Stimulated activated CD4-positive, alpha-beta T cell treated with anti-CD3 and anti-CD28 coated beads, TNF-alpha, amount 100 ng/mL, for 4 hours (primary cell): ENCODE measurements at places on chromosomes 4 and X.

- no peak for DNase-seq
Observed at GRCh38 chrX:107537815-107538214, 88.4 kb downstream of the FRMPD3 start.

DNA sequence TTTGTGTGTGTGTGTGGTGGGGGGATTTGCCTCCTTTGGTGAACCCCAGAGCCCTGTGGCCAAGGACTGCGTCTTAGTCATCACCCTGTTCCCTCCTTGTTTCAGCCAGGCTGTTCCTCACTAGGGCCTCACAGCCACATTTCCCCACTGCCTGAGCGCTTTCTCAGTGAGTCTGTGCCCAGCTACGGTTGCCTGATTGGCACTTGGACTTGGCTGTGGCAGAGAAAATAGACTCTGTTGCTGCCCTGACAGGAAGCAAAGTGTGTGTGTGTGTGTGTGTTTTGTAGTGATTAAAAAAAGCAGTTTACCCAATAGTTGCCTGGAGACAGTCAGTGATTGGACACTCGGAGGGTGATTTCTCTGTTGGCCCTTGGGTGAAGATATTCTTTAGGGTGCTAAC lies 113.0 kb downstream of the UCHL1 start:
- no peak for DNase-seq

DNA sequence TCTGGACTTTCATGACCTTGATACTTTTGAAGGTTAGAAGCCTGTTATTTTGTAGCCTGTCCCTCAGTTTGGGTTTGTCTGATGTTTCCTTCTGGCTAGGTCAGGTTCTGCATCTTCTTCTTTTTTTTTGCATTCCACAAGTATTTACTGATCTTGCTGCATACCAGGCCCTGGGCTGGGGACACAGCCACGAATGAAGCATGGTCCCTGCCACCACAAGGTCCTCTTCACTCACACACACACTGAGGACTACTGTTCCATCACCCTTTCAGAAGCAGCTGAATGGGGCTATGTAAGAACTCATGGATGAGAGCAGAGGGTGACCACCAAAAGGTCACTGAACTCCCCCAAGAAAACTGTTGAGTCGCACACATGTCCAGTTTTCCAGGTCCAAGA lies 39.2 kb downstream of the USP11 start:
- no peak for DNase-seq

DNA sequence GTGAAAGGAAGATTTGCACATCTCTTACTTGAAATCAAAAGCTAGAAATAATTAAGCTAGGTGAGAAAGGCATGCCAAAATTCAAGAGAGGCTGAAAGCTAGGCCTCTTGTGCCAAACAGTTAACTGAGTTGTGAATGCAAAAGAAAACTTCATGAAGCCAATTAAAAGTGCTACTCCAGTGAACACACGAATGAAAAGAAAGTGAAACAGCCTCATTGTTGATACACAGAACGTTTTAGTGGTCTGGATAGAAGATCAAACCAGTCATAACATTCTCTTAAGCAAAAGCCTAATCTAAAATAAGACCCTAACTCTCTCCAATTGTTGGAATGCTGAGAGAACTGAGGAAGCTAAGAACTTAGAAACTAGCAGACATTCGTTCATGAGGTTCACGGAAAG lies 122.3 kb downstream of the UNC5C start:
- DNase-seq = no peak

GRCh38 chr4:169219440-169219839 lies 51.3 kb downstream of the SH3RF1 start:
- no peak for DNase-seq
